ENCODE measurements at places on chromosomes 6 and 20. TPM values are rescaled to one million over a fixed set of nuclear protein-coding genes. Genes with fewer than 3 reads are reported as not detected.
A peak's percentile ranks its signal among the peaks of the same experiment; 100 is the strongest.

DNA sequence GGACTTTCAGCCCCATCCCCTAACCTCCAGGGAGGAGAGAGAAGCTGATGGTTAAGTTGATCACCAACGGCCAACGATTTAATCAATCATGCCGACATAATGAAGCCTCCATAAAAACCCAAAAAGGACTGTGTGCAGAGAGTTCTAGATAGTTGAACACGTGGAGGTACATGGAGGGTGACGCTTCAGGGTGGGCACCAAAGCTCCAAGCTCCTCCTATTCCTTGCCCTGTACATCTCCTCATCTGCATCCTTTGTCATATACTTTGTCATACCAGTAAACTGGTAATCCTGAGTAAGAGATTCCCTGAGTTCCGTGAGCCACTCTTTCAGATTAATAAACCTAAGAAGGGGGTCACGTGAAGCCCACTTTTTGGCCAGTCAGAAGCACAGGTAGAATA is 3.7 kb upstream of the GMDS start:
- H3K4me1 ChIP-seq: peaks cover 29% of the 10 kb centered on the region
- H3K36me3 ChIP-seq: no peaks in the 10 kb centered on the region
- DNase-seq: no peak
- H3K27ac ChIP-seq: no peak overlapping the region
- H3K27me3 ChIP-seq: no peaks in the 10 kb centered on the region
- H3K4me3 ChIP-seq: no peak overlapping the region

GRCh38 chr20:36391955-36392354 is 85.8 kb downstream of the DLGAP4 start:
- H3K4me1 ChIP-seq: no peaks in the 10 kb centered on the region
- H3K4me3 ChIP-seq: no peak overlapping the region
- no peaks in the 10 kb centered on the region for H3K36me3 ChIP-seq
- no peaks in the 10 kb centered on the region for H3K27me3 ChIP-seq

DNA sequence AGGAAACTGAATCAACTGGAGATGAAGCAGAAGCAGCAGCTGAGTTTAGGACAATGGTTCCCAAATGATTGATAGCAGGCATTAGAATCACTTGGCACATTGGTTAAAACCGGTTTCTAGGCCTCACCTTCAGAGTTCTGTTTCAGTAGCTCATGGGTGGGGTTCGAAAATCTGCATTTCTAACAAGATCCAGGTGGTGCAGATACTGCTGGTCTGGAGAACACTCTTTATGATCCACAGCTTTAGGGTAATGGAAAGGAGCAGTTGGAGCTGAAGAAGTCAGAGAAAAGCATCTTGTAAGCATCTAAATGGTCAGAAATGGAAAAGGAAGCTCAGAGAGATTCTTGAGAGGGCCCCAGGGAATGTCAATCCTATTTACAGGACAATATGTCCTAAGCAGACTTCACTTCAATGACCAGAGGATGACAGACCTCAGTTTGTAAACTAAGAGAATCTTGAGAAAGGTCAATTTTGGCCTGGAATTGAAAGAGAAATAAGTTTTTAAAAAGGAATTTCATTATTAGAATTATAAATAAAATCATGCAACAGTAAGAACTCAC is 8.5 kb downstream of the TSPYL1 start:
- peak overlapping the region; percentile 73 for H3K27ac ChIP-seq
- no peak overlapping the region for H3K4me3 ChIP-seq
- H3K27me3 ChIP-seq: no peaks in the 10 kb centered on the region
- H3K36me3 ChIP-seq: peaks cover 5% of the 10 kb centered on the region

GRCh38 chr6:2771079-2771478 is 5.9 kb downstream of the WRNIP1 start:
- H3K36me3 ChIP-seq: peaks cover 9% of the 10 kb centered on the region
- DNase-seq: no peak
- no peak overlapping the region for H3K27ac ChIP-seq
- no peak overlapping the region for H3K4me3 ChIP-seq

DNA sequence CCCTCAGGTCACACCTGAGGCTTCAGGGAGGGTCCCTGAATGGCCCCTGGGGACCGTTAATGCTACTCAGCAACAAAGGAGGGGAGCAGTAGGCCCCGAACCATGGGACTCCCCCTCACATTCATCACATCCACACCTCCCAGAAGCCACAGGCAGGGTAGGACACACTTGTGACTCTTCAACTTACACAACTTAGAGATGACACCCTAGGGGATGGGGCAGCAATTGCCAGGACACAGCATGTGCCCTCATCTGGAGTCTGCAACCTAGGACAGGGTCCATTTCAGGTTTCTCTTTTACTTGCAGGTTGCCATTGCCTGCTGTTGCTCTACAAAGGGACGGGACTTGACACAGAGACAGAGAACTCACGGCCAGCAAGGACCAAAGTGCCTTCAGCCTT is 770 bp downstream of the ULBP3 start:
- peaks cover 18% of the 10 kb centered on the region for H3K27me3 ChIP-seq
- no peak for DNase-seq
- H3K4me1 ChIP-seq: peaks cover 33% of the 10 kb centered on the region
- no peaks in the 10 kb centered on the region for H3K36me3 ChIP-seq
- no peak overlapping the region for H3K27ac ChIP-seq

DNA sequence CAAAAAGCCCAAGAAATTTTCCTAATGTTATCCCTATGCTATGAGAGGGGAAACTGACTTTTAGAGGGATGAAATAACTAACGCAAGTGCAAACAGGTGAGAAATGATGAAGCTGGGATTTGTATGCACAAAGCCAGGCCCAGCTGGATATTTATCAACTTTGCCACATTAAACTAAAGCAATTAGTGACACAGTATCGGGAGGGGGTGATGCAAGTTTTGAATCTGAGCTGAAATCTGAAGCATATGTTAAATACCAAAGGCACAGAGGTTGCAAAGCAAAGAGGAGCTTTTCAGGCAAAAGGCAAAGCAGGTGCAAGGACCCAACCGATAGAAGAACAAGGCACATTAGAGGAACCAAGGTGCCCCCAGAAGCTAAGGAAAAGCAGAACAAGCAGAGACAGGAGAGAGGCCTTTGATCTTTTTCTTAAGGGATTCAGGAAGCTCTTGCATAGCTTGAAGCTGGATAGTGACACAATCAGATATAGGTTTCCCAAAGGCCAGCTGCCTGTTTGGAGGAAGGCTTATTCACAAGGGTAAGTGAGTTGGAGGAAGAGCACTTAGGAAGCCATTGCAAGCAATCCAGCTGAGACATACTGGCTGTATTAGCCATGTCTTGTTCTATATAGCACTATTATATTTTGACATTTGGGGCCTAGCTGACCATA is 207.5 kb downstream of the HIVEP2 start:
- no peaks in the 10 kb centered on the region for H3K36me3 ChIP-seq
- H3K27ac ChIP-seq: no peak overlapping the region
- H3K4me1 ChIP-seq: peaks cover 14% of the 10 kb centered on the region
- no peaks in the 10 kb centered on the region for H3K27me3 ChIP-seq

- H3K4me3 ChIP-seq: peak overlapping the region; percentile 93
- H3K4me1 ChIP-seq: peaks cover 28% of the 10 kb centered on the region
- peaks cover 4% of the 10 kb centered on the region for H3K36me3 ChIP-seq
- no peak for DNase-seq
- H3K27ac ChIP-seq: peak overlapping the region; percentile 89
- no peaks in the 10 kb centered on the region for H3K27me3 ChIP-seq
Observed at GRCh38 chr20:45972500-45973183, 639 bp upstream of the ZNF335 start.

GRCh38 chr6:4640139-4640538 is 136.1 kb upstream of the CDYL start:
- H3K27ac ChIP-seq: no peak overlapping the region
- no peak for DNase-seq
- peaks cover 38% of the 10 kb centered on the region for H3K27me3 ChIP-seq
- H3K4me1 ChIP-seq: peaks cover 26% of the 10 kb centered on the region

DNA sequence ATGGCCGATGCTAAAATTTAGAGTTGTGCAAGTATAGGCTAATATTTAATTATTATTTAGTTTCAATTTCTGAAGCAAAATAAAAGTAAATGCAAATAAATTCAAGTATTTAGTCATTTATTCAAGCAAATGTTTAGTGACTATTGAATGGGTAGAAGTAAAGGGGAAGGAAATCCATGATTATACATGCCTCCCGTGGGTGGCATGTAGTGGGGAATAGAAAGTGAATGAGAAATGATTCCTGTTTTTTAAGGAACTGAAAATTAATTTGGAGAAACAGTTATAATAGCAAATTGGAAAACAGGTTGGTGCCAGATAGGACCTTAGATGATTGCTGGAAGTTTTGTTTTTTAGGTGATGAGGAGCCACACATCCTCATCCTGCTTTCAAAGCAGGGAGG is 35.4 kb downstream of the FAM229B start:
- no peak overlapping the region for H3K4me3 ChIP-seq
- H3K27me3 ChIP-seq: peaks cover 6% of the 10 kb centered on the region
- H3K36me3 ChIP-seq: no peaks in the 10 kb centered on the region
- no peak for DNase-seq

- H3K27me3 ChIP-seq: no peaks in the 10 kb centered on the region
- no peak overlapping the region for H3K27ac ChIP-seq
- H3K4me1 ChIP-seq: no peaks in the 10 kb centered on the region
- no peaks in the 10 kb centered on the region for H3K36me3 ChIP-seq
- no peak overlapping the region for H3K4me3 ChIP-seq
Observed at GRCh38 chr6:142255785-142256184, 46.0 kb upstream of the ADGRG6 start.

DNA sequence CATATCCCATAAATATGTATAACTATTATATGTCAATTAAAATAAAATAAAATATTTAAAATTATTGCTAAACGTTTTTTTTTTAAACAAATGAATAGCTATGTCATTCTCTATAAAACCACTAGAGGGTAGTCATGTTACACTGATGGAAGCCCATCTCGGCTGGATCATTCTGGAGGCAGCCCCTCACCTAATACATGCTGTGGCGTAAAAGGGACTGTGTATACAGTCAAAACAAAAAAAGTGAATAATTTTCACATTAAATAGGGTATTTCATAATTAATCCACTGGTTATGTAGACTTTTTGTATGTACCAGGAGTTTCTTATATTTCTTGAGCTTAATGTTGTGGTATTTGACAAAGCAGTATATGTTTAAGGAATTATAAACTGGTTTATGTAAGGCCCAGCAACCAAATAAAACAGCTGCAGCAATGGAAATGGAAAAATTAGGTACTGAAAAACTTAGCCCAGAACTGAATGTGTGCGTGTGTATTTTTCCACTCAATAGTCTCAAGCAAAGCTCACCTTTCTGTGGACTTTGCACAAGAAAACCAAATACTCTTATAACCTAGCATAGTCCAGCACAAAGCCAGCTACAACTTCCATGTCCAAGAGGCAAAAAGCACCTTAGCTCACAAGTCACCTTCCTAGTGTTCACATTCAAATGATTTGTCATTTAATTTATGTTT is 81.7 kb downstream of the COL9A1 start:
- H3K27ac ChIP-seq: no peak overlapping the region
- no peaks in the 10 kb centered on the region for H3K4me1 ChIP-seq
- H3K4me3 ChIP-seq: no peak overlapping the region

DNA sequence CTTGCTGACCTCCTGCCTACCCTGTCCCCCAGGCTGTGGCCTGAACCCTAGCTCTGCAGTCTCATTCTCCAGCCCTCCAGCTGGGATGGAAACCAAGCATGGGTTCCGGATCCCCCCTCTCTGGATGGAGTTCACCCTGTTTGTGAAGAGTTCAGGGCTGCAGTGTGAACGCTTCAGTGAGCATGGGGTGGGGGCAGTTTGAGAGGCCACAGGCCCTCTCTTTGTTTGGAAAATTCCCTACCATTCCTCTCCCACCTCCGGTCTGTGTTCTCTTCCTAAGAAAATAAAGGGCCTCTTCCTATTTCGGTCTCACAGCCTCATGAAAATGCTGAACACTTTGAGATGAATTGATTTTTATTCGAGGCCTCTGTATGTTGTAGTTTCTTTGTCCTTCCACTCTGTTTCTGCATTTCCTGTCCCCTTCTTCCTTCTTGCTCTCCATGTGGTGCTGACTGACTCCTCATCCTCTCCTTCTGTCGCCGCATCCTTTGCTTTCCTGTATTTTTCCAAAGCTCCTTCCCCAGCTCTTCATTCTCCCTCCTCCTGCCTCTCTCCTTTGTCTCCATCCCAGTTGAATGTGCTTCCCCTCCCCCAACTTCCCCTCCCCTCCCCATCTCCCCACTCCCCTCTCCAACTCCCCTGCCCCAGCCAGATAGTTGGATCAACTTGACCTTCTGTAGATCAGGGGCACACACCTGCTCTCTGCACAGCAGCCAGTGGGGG is 2.4 kb upstream of the KCNK5 start:
- no peak for DNase-seq
- H3K27ac ChIP-seq: no peak overlapping the region
- H3K27me3 ChIP-seq: no peaks in the 10 kb centered on the region
- H3K4me3 ChIP-seq: no peak overlapping the region
- no peaks in the 10 kb centered on the region for H3K36me3 ChIP-seq
- H3K4me1 ChIP-seq: peaks cover 16% of the 10 kb centered on the region

GRCh38 chr6:77356821-77357220 is 106.5 kb downstream of the HTR1B start:
- H3K4me3 ChIP-seq: no peak overlapping the region
- H3K36me3 ChIP-seq: no peaks in the 10 kb centered on the region
- H3K27ac ChIP-seq: no peak overlapping the region
- H3K27me3 ChIP-seq: no peaks in the 10 kb centered on the region

GRCh38 chr6:71551798-71552197 is 263.2 kb downstream of the OGFRL1 start:
- H3K4me1 ChIP-seq: no peaks in the 10 kb centered on the region
- no peaks in the 10 kb centered on the region for H3K27me3 ChIP-seq
- DNase-seq: no peak
- H3K27ac ChIP-seq: no peak overlapping the region
- H3K4me3 ChIP-seq: no peak overlapping the region

DNA sequence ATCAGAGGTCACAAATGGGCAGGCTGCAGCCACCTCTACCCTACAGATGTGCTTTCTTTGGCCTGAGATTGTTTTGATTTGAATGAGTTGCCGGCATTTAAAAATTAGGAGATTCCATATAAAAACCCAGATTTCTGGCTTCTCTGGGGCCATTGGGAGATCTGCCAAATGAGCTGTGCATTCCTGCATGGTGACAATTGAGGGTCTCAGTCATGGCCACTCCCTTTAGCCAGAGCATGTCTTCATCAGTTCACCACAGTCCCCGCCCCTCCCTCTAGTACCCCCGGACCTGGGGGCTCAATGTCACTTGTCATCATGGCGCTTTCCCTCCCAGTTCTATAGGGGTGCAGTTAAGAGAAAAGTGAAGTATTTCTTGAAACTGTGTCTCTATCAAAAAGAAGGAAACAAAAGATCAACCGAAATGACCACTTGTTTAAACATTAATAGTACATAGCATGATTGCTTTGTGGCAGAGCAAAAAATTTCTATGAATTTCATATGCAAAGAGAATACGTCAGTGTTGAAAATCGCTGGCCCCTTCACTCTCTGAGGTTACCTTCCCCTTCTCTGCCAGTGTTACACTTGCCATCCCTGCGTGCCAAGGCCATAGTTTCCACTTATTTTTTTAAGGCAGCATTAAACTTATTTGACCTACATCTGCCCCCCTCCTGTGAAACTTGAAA is 21.1 kb downstream of the EYA2 start:
- no peaks in the 10 kb centered on the region for H3K4me1 ChIP-seq
- DNase-seq: no peak
- H3K4me3 ChIP-seq: no peak overlapping the region
- peaks cover 7% of the 10 kb centered on the region for H3K27me3 ChIP-seq
- H3K27ac ChIP-seq: no peak overlapping the region

CDSN gene
- not detected for total RNA-seq

MCCD1 gene
- not detected for total RNA-seq

RAMACL gene
- total RNA-seq: 1.4 TPM

CST7 gene
- total RNA-seq: 174 TPM

STMN3 gene
- 14.4 TPM for total RNA-seq

POPDC3 gene
- total RNA-seq: not detected

ANKRD66 gene
- not detected for total RNA-seq

HEBP2 gene
- 41.1 TPM for total RNA-seq

HDGFL1 gene
- total RNA-seq: not detected
